Dermis microvascular lymphatic vessel endothelial cell (primary cell): ENCODE measurements at places on chromosomes 1 and 21. TPM values are rescaled to one million over a fixed set of nuclear protein-coding genes. Genes with fewer than 3 reads are reported as not detected.

GRCh38 chr1:15803380-15803779 lies 4.1 kb downstream of the UQCRHL start:
- no peak for DNase-seq

DNA sequence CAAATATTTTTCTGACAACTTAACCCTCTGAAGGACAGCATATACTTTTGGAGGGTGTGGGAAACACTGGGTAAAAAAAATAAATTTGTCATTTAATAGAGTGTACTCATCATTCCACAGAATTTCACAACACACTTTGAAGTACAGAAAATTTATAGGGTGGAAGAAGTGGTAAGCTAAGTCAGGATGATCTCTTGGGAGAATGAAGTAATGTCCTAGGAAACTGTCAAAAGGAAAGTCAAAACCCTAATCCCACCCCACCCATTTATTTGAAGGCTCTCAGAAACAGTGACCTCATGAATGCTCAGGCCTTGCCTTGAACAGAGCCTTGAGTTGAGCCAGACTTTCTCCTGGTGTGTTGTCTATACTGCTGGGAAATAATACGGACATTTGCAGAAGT lies 7.3 kb upstream of the UAP1 start:
- no peak for DNase-seq

DNA sequence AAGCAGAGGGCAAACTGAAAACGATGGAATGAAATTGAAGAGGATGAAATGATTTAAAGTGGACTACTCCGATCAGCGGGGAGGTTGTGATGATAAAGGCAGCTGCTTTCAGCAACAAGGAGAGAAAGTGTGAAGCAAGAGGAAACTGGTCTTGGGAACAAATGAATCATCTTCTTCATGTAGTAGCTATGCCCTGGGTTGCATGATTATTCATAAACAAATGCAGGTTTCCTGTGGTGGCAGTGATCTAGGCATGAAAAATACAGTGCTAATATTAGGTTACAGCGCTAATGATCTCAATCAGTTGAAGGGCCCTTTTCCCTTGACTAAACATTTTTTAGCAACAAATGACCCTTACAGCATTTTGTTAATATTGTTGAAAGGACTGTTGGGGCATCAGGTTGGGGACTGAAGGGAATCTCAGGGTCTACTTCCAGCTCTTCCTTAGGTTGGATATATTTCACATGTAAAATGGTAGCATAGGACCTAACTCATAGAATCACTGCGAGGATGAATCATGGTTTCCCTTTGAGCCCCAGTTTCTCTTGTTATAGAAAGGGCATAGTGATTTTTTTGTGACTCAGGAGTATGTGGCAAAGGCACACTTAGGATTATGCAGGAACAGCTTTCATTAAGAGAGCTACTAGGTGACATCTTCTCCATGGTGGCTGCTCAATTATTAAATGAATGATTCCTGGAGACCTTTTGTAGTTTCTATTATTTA lies 1.9 kb upstream of the ZFYVE9 start:
- peak; percentile 87 for DNase-seq

DNA sequence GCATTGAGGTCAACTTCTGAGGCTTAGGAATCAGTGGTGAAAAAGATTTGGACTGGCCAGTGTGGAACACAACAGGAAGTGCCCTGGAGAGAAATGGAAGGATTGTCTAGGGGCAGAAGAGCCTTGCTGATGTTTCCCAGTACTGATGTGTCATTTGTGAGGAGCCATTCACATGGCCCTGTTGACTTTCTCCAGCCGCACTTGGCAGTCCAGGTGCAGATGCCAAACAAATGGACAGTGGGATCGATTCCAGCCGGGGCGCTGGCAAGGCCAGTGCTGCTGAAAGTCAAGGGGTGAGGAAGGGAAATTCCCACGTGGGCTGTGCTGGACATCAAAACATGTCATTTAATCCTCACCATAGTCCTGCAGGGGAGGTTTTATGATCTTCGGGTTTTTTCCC lies 4.9 kb upstream of the TRIM63 start:
- peak; percentile 38 for DNase-seq

RGS13 gene
- not detected in 2 replicates for total RNA-seq

- DNase-seq, result peak; percentile 43
Measured at GRCh38 chr1:185439727-185440415, 122.8 kb upstream of the IVNS1ABP start.

MPZ gene
- 1.5 and 2.0 TPM in 2 replicates for total RNA-seq

TRNAU1AP gene
- total RNA-seq, result 18.8 and 20.7 TPM in 2 replicates

GRCh38 chr1:3366126-3367051 lies 88.1 kb upstream of the ARHGEF16 start:
- no peak for DNase-seq

CLK2 gene
- total RNA-seq, result 13.6 and 23.4 TPM in 2 replicates

- DNase-seq, result no peak
Measured at GRCh38 chr1:3391711-3392110, 62.8 kb upstream of the ARHGEF16 start.

DCDC2B gene
- total RNA-seq, result not detected in 2 replicates

DNA sequence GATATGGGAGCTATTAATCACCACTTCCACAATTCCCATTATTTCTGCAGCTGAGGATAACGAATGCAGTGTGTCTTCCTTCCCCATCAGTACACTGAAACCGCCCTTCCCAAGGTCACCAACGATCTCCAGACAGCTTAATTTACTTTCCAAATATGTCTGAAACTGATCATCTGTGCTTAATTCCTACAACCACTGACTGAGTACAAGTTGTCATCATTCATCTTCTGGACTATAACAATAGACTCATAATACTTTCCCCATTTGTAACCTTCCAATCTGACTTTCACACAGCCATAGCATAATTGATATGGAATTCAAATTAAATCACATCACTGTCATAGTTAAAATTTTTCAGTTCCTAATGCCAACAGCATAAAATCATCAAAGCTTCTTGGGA lies 17.4 kb downstream of the DNM3 start:
- DNase-seq, result no peak

- no peak for DNase-seq
Measured at GRCh38 chr1:234549447-234550021, 60.4 kb downstream of the IRF2BP2 start.

SDC3 gene
- total RNA-seq, result 20.3 and 58.0 TPM in 2 replicates

- no peak for DNase-seq
Measured at GRCh38 chr1:179873438-179873851, 4.2 kb downstream of the TOR1AIP2 start.

PRKACB gene
- 10.0 and 14.6 TPM in 2 replicates for total RNA-seq

DNA sequence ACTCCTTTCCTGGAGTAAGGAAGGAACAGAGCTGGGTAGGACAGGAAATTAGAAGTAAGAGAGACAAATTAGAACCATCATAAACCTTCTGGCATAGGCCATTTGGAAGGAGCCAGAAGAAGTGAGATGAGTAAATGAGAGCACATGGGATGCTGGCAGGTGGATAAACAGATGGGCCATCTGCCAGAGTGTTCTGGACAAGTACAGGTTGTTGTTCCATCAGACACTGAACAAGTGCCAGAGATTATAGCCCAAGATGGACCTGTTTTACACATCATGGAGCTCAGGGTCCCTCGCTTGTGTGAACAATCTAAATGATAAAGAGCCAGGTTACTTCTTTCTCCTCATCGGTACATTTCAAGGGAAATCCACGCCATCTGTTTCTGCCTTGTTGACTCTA lies 200.3 kb downstream of the HHIPL2 start:
- DNase-seq, result no peak

TMEM52 gene
- 0.13 TPM in 2 replicates for total RNA-seq

DNA sequence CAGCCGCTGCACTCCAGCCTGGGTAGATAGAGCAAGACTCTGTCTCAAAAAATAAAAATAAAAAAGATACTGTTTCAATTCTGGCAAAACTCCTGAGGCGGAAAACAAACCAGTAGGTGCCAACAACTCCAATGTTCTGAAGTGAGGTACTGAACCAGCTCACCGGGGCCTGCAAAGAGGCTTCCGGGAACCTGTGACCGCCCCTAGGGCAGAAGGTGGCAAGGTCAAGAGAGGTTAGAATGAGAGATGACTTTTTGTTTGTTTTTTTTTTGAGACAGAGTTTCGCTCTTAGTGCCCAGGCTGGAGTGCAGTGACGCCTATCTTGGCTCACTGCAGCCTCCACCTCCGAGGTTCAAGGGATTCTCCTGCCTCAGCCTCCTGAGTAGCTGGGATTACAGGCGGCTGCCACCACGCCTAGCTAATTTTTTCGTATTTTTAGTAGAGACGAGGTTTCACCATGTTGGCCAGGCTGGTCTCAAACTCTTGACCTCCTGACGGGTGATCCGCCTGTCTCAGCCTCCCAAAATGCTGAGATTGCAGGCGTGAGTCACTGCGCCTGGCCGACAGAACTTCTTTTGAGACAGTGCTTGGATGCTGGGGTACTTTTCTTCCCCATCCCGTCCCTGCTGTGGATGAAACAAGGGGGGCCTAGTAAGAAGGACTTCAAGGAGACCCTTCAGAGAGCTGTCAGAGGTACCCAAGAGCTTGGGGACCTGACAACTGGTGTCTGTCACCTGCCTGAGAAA lies 91.9 kb upstream of the SLC25A33 start:
- DNase-seq, result no peak

- no peak for DNase-seq
Measured at GRCh38 chr1:160619742-160620277, 27.0 kb downstream of the SLAMF1 start.

LPGAT1 gene
- total RNA-seq, result 35.6 and 37.9 TPM in 2 replicates

GRCh38 chr1:121544500-121544899 lies 359.7 kb downstream of the SRGAP2C start:
- no peak for DNase-seq

- DNase-seq, result no peak
Measured at GRCh38 chr1:168970926-168971659, 135.4 kb upstream of the ATP1B1 start.

- no peak for DNase-seq
Measured at GRCh38 chr1:34800214-34800613, 7.4 kb downstream of the GJA4 start.

DNA sequence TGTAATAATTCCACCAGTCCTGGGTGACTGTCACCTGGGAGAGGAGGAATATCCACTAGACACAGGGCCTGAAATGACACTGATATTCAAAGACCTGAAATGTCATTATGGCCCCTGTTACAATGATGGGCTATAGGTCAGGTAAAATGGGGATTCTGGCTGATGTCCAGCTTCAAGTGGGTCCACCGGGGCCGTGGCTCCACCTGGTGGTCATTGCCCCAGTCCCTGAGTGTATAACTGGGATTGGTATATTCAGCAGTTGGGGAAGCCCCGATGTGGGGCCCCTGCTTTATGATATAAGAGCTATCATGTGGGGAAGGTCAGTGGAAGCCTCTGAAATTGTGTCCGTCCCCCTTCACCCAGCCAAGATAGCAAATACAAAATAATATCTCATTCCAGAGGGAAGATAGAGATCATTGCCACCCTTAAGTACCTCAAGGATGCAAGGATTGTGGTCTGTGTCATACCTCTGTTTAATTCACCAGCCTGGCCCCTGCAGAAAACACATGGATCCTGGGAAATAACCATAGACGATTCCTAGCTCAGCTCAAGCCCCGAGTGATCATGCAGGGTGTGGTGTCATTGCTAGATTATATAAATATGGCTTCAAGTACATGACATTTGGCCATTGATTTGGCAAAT lies 19.4 kb downstream of the PLEKHO1 start:
- DNase-seq, result peak; percentile 42

CACNA1E gene
- total RNA-seq, result under 0.01 TPM in 2 replicates

- no peak for DNase-seq
Measured at GRCh38 chr21:44279354-44280260, 6.1 kb upstream of the AIRE start.

DNA sequence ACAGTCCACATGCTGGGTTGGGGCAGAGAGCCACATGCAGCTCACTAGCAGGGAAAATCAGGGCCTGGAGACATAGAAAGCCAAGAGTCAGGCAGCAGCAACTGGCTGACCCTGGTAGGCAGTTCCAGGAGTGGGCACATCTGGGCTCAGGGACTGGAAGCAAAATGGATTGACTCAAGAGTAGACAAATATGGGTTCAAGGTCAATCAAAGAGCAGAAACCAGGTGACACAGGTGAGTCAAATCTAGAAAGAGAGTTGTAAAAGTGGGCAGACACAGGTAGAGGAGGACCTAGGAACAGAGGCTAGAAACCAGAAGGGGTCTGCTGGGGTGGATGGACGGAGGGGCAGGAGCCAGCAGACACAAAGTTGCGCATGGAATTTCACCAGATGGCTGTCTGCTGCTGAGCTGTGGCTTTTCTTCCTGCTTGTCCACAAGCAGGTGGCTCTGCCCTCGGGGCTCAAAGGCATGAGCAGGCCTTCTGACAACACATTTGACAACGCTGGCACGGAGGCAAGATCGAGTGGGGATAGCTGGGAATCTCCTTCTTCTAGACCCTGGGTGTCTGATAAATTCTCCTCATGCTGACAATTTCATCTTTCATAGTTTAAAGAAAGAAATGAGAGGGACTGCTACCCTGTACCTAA lies 40.8 kb upstream of the IGSF3 start:
- no peak for DNase-seq

- no peak for DNase-seq
Measured at GRCh38 chr1:170721621-170722020, 57.7 kb downstream of the PRRX1 start.

DNA sequence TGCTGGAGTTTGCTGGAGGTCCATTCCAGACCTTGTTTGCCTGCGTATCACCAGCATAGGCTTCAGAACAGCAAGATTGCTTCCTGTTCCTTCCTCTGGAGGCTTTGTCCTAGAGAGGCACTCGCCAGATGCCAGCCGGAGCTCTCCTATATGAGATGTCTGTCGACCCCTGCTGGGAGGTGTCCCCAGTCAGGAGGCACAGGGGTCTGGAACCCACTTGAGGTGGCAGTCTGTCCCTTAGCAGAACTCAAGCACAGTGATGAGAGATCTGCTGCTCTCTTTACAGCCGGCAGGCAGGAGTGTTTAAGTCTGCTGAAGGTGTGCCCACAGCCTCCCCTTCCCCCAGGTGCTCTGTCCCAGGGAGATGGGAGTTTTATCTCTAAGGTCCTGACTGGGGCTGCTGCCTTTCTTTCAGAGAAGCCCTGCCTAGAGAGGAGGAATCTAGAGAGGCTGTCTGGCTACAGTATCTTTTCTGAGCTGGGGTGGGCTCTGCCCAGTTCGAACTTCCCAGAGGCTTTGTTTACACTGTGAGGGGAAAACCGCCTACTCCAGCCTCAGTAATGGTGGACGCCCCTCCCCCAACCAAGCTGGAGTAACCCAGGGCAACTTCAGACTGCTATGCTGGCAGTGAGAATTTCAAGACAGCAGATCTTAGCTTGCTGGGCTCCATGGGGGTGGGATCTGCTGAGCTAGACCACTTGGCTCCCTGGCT lies 205.0 kb downstream of the GPR52 start:
- DNase-seq, result no peak

DNA sequence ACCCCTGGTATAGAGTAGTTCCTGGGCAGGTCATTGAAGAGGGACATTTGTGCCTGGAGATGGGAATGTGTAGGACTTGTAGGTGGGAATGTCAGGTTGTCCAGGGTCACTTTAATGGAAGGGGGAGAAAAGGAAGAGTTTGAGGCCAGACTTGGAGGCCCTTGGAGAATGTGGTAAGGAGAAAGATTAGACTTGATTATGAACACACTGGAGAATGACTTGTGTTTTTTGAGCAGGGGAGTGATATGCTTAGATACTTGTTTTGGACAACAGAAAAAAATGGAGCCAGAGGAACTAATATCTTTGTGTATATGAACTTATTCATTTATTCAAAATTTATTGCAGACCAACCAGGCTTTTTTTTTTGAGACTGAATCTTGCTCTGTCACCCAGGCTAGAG lies 17.9 kb downstream of the ELAPOR1 start:
- DNase-seq, result no peak

ARHGAP30 gene
- total RNA-seq, result not detected in 2 replicates

- no peak for DNase-seq
Measured at GRCh38 chr1:237983496-237983895, 92.8 kb upstream of the ZP4 start.
